ENCODE measurements at places on chromosomes 7 and 10. TPM values are rescaled to one million over a fixed set of nuclear protein-coding genes. Genes with fewer than 3 reads are reported as not detected.

CLDN4 gene
- total RNA-seq, result 207 TPM

OR13A1 gene
- 0.38 TPM for total RNA-seq

ASZ1 gene
- total RNA-seq, result not detected

FIGNL1 gene
- 21.9 TPM for total RNA-seq

UPK3BL1 gene
- 813 TPM for total RNA-seq

TRIL gene
- total RNA-seq, result 1.4 TPM

GDF10 gene
- total RNA-seq, result 0.29 TPM

PLOD3 gene
- 6.0 TPM for total RNA-seq

YKT6 gene
- 56.3 TPM for total RNA-seq

- DNase-seq, result no peak
Measured at GRCh38 chr7:54697659-54698186, 61.3 kb downstream of the SEC61G start.

- DNase-seq, result no peak
Measured at GRCh38 chr10:121457729-121458128, 140.5 kb downstream of the FGFR2 start.

DNA sequence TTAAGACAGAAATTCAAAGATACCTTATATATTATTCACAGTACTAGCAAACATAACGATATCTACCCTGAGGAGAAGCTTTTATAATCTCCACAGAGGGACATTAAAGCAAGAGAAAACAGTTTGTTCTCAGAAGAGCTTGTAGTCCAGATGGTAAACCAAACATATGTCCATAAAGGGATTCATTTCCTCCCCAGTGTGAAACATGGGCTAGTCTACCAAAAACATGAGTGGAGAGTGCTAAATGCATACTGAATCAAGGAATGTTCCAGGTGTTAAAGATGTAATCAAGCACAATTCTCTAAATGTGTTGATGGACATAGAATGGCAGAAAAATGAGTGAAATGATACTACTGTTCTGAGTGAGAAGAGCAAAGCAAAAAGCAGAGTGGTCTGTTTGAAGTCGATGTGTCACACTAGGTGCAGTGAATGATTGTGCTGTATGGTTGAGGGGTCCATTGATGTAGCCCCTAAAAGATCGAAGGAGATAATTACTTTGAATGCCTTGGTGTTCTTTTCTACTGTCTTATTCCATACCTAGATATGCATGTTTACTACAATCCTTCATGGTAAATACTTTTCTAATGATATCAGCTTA is 25.3 kb downstream of the BCAP29 start:
- no peak for DNase-seq

DNA sequence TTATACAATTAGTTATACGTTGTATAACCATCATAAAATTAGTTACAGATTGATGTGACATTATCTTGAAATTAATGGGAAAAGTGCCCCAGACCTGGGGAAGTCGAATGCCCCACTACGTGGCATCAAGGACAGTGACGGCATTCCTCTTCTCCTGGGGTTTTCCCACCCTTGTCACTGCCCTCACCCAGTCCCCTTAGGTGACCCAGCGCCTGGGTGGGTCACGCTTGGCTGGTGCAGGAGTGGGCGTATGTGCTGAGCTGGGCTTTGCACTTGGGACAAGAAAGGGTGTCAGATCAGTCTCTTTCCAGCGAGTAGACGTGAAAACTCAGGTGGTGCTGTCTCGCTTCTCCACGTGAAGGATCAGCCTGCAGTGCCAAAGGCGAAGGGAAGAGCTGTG is 7.6 kb downstream of the FOXK1 start:
- DNase-seq, result no peak

DNA sequence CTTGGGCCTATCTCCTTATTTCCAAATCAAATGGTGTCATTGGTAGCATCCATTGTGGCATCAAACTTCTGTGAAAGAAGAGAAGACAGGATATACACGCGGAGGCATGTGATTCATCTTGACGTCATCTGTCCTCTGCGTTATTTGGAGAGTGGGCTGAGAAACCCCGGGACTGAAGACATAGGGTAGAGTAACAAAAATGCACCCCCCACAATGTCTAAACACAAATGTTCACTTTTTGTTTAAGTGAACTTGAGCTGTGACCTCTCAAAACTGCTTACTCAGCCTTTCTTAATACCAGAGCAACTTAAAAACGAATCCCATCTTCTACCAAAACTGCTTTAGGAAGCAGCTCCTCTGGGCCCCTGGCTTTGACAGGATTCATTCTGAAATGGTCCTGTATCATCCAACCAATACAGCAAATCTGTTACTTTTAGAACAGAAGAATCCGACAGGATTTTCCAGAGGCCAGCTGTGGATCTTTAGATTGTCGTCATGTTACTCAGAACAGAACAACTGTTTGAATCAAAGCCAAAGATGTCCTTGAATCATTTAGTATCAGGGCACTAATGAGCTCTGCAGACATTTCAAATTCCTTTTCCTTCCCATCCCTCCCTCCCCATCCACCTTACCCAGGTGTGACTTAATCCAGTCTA is 438.1 kb downstream of the SUGCT start:
- DNase-seq, result no peak

DNA sequence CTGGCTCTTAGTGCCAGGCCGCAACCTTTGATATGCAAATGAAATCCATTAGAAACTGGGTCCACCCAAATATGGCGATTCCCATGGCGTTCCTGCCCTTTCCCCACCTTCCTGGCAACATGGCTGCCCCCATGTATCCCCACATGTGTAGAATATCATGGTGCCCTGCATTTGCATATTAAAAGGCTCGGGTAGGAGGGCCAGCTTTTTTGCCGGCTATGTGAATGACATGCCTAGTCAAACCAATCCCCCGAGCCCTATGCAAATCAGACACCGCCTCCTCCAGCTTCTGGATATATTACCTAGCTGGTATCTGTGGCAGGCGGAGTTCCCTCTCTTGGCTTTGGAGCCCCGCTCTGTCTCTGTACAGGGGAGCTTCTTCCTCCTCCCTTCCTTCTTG is 18.3 kb downstream of the MMS19 start:
- no peak for DNase-seq

DNA sequence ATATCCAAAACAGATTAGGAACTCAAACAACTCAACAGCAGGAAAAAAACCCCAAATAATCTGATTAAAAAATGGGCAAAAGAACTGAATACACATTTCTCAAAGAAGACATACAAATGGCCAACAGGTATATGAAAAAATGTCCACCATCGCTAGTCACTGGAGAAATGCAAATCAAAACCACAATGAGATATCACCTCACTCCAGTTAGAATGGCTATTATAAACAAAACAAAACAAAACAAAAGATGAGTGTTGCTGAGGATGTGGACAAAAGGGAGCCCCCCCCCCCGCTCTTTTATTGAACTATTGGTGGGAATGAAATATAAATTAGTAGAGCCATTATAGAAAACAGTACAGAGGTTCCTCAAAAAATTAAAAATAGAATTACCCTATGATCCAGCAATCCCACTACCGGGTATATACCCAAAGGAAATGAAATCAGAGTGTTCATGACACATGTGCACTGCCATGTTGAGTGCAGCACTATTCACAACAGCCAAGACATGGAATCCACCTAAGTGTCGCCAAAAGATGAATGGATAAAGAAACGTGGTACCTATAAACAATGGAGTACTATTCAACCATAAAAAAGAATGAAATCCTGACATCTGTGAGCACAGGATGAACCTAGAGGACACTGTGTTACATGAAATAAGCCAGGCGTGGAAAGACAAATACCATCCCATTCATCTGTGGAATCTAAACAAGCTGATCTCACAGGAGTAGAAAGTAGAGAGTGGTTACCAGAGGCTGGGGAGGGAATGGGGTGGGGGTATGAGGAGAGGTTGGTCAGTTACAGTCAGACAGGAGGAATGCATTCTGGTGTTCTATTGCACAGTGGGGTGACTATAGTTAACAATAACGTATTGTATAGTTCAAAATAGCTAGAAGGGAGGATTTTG is 78.1 kb upstream of the RHEB start:
- no peak for DNase-seq

DNA sequence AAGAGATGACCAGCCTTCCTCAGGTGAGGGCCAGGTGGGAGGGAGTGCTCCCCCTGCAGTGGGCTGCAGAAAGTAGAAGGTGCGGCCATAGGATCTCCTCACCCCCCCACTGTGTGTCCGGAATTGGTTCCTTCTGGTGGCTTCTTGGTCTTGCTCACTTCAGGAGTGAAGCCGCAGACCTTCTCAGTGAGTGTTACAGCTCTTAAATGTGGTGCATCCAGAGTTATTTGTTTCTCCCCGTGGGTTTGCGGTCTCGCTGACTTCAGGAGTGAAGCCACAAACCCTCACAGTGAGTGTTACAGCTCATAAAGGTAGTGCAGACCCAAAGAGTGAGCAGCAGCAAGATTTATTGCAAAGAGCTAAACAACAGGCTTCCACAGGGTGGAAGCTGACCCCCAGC is 90.3 kb upstream of the NPS start:
- DNase-seq, result no peak

DNA sequence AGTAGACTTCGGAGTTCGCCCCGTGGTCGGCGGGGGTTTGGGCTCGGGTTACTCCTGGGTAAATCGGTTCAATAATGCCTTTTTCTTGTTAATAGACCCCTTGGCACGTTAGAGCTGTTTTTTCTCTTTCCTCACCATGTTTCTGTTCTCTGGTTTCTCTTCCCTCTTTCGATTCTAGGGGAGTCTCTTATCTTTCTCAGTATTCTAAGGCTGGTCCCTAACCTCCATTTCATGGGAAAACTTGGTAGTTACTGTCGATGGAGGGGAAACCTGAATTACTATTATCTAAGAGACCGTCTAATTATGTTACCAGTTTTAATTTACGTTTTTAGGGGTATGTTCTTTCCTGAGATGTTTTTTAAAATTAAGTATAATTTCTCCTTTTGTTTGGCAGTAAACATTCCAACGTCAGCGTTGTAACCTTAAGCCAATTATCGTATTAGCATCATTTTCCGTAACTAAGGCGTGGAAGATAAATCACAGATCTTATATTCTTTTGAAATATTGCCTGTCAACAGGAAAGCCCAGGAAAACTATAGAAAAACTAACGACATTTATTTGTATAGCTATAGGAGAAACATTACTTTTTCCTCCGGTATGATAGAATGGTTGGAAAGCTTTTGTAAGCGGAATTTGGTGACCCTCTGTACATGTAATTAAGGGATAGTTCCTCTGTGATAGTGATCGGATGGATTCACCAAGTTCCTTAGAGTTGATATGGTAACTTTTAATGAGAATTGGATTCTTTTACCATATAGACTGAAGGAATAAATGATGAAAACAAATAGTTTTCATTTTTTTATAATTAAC is 847 bp downstream of the BTAF1 start:
- no peak for DNase-seq

DNA sequence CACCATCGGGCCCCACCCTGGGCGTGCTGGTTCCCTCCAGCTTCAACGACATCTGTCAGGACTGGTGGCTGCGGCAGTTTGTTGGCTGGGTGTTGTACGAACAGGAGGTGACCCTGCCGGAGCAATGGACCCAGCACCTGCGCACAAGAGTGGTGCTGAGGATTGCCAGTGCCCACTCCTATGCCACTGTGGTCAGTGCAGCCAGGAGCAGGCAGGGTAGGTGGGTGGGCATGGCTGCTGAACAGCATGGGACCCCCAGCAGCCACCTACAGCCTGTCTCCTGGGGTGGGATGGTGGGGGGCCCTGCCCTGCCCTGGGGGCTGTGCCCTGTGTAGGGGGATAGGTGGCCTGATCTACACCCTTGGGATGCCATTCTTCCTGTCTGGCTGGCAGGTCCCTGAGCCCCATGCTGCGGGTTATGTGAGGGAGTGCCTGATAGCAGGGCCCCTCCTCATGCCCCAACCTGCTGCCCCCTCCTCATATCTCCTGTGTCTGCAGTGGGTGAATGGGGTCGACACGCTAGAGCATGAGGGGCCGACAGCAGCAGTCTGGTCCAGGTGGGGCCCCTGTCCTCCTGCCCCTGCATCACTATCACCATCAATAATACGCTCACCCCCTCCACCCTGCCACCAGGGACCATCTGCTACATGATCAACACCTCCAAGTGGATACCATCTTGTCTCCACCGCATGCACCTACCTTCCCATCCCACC is 56.9 kb downstream of the ZNF727 start:
- no peak for DNase-seq

- no peak for DNase-seq
Measured at GRCh38 chr10:70093335-70093944, 39.2 kb downstream of the AIFM2 start.

GRCh38 chr10:119336599-119336998 is 129.2 kb downstream of the GRK5 start:
- DNase-seq, result no peak

DNA sequence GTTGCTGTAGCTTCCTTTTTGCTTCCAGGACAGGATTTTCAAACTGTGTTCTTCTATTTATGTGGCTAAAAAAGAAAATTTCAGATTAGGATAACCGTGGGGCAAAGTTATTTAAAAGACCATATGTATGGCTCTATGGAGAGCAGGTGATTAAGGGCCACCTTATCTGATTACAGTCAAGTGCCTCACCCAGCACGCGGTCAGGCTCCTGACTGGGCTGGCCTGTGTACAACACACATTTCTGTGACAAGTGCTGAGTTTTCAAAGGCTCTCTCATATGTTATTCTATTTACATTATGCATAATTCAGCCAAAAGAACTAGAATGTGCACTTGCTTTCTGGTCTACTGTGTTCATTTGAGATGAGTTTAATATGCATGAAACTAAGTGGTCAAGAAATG is 547.4 kb downstream of the PHTF2 start:
- DNase-seq, result no peak

DNA sequence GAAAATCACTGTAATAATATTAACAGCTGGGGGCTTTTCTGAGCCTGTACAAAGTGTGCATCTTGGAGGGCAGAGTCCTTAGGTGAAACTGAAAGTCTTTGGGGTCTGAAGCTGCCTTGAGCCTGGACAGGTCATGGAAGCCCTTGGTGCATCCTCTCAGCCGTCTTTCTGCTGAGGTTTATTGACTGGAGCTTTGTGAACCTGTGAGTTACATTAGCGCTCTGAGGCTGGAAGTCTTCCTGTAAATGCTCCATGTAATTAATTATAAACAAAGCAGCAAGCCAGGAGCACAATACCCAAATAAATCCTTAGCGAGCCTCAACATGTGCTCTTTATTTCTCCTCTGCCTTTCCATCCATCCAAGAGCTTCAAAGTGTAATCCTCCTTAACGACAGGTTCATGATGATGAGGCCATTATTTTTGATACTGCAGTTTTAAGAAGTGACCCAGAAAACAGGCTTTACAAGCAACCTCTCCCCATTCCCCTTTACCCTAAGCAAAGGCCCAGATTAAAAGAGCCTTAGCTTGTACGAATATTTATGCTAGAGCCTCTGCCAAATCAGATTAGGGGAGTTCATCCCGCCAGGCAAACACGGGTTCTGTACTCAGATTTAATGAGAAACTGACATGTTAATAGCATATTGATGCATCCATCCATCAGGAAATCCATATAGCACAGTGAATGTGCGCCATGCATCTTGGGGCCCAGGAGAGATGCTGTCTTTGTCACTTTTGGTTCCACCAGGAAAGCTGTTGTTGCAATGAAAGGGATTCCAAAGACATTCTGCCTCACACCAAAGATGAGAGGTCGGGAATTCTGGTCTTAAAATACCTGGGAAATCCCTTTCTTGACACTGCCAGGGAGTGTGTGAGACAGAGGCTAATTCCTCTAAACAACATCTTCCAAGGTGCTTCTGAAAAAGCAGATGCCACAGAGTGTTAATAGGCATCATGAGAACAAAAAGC is 118.1 kb downstream of the ANLN start:
- DNase-seq, result no peak
